ENCODE measurements at places on chromosomes 16 and 17.

DNA sequence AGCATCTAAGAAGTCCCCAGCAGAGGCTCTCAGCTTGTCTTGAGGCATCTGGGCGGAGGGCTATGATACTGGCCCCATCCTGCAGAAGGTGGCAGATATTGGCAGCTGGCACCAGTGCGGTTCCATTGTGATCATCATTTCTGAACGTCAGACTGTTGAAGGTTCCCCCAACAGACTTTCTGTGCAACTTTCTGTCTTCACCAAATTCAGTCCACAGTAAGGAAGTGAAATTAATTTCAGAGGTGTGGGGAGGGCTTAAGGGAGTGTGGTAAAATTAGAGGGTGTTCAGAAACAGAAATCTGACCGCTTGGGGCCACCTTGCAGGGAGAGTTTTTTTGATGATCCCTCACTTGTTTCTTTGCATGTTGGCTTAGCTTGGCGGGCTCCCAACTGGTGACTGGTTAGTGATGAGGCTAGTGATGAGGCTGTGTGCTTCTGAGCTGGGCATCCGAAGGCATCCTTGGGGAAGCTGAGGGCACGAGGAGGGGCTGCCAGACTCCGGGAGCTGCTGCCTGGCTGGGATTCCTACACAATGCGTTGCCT is at the start of gene CIITA:
Gene CIITA, plus strand, starts transcription at position 404 of the 543 bp plus-strand sequence. Its CDS starts 129 bp downstream, at position 533.
- no peak for DNase-seq

- DNase-seq: no peak
Measured at GRCh38 chr17:41667280-41668041, 21.2 kb upstream of the EIF1 start.

DNA sequence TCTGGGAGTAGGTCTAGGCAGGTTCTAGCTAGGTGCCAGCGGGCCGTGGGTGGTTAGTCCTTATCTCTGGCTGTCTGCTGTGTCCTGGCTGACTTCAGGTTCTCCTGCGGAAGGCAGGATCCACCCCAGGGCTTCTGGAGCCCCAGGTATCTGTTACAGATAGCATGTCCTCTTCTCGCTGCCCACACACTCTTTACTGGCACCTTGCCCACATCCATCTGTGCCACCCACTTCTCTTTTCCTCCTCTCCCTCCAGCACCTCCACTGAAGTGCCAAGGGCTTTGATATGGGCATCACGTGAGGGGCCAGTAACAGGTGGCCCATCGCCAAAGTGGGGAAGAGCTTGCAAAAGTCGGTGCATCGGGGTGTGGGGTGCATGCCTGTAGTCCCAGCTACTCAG is 4.6 kb upstream of the MPP2 start:
- DNase-seq: no peak

- DNase-seq: no peak
Measured at GRCh38 chr16:72236866-72237265, 64.9 kb upstream of the PMFBP1 start.

All from glomerular endothelial cell (primary cell).